OCI-LY7 (cell line): ENCODE measurements at places on chromosomes 7 and 10. TPM values are rescaled to one million over a fixed set of nuclear protein-coding genes. Genes with fewer than 3 reads are reported as not detected.

The MBL2 gene
- not detected in 2 replicates for total RNA-seq

The CFAP70 gene
- 0.94 and 1.1 TPM in 2 replicates for total RNA-seq

The NOLC1 gene
- total RNA-seq = 131 and 152 TPM in 2 replicates

DNA sequence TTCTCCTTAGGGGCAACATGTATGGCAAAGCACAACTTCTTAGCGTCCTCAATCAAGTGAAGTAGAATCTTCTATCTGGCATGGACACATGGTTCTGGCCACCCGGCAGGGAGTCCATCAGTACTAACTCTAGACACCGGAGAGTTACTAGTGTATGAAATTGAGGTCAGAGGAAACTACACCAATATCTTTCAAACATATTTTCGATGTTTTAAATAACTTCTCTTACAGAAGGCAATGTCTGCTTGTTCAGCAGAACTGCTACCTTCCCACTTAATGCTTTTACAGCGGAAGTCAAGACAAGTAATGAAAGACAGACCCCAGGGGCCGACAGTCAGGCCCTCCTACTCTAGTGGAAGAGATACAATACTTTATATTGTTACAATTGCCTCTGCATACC is 89.9 kb downstream of the RNF216 start:
- DNase-seq = no peak

GRCh38 chr7:70502117-70502863 is 629.7 kb upstream of the GALNT17 start:
- DNase-seq = no peak

DNA sequence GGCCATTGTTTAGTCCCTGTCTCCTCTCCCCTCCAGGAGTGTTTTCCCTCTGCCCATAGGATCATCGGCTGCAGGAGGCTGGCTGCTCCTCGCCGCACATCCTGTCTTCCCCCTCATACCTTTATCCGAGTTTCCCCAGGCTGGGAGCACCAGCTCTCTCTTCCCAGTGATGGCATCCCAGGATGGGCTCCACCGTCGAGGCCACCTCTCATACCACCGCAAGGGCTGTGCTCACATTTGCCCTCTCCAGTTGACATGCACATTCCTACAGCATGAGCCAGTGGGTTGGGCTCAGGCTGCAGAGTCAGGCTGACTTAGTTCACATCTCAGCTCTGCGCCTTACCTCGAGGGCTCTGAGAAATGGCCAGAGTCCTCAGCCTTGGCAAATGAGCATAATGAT is 12.1 kb downstream of the HKDC1 start:
- DNase-seq = no peak

DNA sequence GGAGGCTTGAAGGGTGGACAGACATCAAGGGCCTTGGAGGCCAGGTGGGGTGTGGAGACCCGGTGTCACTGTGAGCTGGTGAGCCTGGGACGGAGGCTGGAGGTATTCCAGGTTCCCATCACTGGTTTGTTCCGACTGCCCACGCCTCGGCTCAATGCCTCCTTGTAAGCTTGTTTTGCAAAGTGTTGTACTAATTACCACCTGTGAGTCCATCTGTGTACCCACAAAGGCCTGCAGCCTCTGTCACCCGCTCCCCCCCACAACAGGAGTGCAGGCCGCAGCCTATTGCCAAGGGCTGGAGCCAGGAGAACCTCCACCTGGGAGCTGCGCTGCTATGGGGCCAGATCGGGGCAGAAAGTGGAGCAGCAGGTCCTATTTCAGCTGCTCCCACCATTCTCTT is 521.8 kb upstream of the DPP6 start:
- no peak for DNase-seq

DNA sequence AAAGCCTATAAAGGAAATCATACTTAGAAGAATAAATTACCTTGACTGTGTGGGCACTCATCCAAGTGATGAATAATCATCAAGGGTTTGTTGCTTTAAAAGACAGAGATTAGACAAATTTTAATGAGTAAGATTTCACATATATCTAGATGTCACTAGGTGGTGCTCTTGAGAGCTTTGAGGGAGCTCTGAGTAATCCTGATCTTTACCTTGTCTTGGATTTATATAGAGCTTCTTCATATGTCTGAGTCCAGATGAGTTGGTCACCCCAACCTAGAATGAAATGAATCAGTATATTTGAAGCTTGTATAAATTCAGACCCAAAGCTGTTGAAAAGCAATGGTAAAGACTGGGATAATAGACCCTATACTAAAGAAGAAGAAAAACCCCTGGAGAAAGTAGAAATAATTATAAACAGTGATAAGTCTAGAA is 3.7 kb downstream of the AGR2 start:
- DNase-seq = peak; percentile 43

- DNase-seq = no peak
Measured at GRCh38 chr7:124489082-124489819, 276.3 kb downstream of the GPR37 start.

The COL17A1 gene
- total RNA-seq = 0.15 and 0.17 TPM in 2 replicates

The STAG3 gene
- 70.2 and 79.2 TPM in 2 replicates for total RNA-seq

The CLDN3 gene
- not detected in 2 replicates for total RNA-seq

The TUBB8 gene
- total RNA-seq = not detected in 2 replicates

The TMEM270 gene
- total RNA-seq = not detected in 2 replicates

- no peak for DNase-seq
Measured at GRCh38 chr7:50341724-50342123, 37.2 kb downstream of the IKZF1 start.

- no peak for DNase-seq
Measured at GRCh38 chr7:18574235-18574540, 78.6 kb downstream of the HDAC9 start.

DNA sequence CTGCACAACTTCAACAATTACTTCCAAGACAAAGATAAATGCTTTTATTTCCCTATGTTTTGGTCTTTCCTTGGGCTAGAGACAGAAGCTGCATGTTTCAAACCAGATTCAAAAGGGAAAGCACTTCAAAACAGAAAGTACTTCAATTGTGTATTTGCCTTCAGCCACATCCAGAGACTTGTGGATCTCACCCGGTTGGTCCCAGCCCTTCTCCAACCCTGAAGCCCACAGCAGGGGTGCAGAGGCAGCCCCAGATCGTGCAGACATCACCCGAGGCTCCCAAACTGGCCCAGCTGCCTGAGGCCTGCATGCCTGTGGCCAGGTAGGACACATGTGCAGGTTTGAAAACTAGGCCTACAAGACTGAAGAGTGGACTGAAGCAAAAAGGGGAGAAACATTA is 80.8 kb downstream of the ALOX5 start:
- DNase-seq = no peak

The CYP26C1 gene
- 0.09 and 0.15 TPM in 2 replicates for total RNA-seq

GRCh38 chr7:113892818-113893217 is 26.0 kb downstream of the PPP1R3A start:
- no peak for DNase-seq

DNA sequence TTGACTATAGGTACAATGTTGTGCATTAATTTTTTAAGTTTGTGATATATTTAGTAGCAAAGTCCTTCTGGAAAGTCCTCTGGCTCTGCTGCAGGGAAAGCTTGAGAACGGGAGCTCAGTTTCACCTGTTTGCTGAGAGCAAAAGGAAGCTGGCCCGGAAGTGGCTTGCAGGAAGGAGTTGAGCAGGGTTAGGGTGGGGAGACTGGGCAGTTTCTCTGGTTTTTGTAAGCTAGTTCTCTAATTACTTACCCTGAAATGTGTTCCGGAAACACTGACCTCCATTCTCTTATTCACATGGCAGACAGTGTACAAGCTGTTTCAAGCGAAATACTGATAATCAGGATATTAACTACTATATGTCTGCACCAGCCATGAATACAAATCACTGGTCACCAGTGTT is 22.3 kb downstream of the MAP3K8 start:
- peak; percentile 83 for DNase-seq

The OR2A7 gene
- not detected in 2 replicates for total RNA-seq

The PTPRN2 gene
- 0.35 and 0.70 TPM in 2 replicates for total RNA-seq

- DNase-seq = no peak
Measured at GRCh38 chr10:128793726-128794655, 667.8 kb upstream of the MKI67 start.

DNA sequence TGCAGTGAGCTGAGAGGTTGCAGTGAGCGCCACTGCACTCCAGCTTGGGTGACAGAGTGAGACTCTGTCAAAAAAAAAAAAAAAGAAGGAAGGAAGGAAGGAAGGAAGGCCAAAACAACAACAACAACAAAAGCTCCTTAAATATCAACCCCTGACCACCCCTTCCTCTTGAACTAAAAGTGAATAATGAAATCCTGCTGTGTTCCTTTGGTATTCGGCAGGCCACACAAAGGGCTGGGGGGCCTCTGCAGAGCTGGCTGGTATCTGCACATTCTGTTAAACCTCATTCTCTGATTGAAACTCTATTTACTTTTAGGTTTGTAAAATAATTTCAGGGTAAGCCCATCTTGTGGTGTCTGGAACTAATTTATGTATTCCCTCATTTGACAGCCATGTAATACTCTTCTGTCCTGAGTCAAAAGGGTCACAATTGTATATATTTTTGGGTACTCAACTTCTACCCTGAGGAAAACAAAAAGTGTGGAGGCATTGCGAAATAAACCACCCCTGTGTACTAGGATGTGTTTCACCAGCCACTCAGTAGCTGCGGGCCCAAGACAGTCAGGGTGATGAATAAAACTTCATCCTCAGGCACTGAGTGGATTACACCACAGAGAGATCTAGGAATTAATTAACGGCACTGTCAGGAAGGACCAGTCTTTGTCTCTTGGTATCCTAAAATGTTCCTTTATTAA is 446.4 kb upstream of the PFKP start:
- DNase-seq = no peak

The OR2A1 gene
- total RNA-seq = not detected in 2 replicates

DNA sequence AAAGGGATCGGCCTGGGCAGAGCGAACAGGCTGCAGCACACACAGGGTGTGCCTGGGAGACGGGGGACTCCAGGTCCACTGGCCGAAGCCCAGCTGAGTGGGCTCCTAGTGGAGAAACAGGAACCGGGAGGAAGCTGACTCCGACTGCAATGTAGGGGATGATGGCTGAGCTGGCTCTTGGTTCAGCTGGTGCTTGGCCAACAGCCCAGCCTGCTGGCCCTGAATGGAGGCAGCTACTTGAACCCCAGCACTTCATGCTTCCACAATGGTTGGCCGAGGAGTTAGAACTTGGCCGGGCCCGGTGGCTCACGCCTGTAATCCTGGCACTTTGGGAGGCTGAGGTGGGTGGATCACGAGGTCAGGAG is 27.0 kb upstream of the FRAT2 start:
- no peak for DNase-seq

The HECW1 gene
- total RNA-seq = 1.9 and 2.0 TPM in 2 replicates

DNA sequence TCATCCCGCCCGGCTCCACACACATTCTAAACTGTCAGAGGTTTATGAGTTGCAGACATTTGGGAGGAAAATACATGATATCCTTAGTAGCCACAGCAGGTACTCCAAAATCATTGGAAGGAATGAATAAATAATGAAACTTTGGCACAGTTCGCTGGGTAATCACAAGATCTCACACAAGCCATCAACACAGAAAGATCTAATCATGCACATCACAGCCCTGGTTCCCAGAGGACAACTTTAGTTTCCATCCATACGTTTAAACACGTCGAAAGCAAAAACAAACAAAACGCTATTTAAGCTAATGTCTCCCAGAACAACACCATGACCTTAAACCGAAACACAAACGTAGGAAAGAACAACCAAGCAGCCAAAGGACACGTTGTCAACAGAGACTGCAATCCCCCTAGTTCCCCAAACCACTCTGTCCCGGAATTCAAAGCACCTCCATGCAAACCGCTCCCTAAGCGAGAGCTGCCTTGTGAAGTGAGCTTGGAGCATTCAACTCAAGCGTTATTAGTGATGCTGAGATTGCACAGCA is 12.3 kb downstream of the SVIL start:
- no peak for DNase-seq

The TCERG1L gene
- total RNA-seq = not detected in 2 replicates

The ZSCAN25 gene
- total RNA-seq = 14.3 and 17.1 TPM in 2 replicates

DNA sequence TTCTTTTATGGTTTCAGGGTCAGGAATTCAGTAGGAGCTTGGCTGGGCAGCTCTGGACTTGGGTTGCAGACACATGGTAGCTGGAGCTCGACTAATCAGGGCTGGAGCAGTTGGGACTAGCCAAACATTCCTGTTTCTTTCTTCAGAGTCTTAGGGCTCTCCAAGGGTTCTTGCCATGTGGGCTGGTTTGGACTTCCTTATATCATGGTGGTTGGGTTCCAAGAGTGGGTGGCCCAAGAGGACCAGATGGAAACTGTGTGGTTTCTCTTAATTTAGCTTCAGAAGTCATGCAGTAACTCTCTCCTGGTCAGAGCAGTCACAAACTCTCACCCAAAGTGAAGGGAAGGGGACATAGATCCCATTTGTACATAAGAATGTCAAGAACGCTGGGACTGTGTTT is 270.1 kb upstream of the FZD1 start:
- no peak for DNase-seq

The ZNF212 gene
- total RNA-seq = 12.7 and 14.1 TPM in 2 replicates

DNA sequence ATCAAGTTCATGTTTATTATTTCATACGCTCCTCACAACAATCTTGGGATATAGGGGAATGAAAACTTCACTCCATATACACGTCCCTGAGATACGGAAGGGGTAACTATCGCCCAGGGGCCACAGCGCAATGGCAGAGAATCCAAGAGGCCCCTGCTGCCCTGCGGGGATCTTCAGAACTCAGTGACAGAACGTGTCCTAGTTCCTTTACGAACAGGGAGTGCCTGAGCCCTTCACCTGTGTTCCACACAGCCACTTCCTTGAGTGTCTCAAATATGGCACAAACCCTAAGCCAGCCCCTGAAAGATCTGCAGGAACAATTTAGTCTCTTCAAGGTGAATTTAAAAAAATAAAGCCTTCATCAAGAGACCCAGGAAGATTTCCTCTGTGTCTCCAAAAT is 25.9 kb downstream of the LYZL1 start:
- no peak for DNase-seq

DNA sequence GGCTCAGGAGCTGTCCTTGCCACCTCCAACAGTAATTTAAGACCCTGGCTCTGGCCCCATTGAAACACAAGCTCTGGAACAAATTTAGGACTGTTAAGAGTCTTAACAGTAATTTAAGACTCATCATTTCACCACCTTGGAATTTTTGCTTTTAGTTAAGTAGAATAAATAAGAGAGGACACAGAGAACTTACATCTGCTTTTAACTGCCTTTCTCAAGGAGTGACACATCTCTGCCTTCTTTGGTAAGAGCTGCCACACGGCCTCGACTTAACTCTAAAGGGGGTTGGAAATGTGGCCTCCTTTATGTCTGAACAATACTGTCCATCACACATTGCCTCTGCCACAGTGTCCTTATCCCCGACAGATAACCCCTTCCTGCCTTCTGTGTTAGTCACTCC is 77.9 kb downstream of the HERPUD2 start:
- DNase-seq = no peak

- no peak for DNase-seq
Measured at GRCh38 chr10:101818872-101819633, 809 bp upstream of the OGA start.

DNA sequence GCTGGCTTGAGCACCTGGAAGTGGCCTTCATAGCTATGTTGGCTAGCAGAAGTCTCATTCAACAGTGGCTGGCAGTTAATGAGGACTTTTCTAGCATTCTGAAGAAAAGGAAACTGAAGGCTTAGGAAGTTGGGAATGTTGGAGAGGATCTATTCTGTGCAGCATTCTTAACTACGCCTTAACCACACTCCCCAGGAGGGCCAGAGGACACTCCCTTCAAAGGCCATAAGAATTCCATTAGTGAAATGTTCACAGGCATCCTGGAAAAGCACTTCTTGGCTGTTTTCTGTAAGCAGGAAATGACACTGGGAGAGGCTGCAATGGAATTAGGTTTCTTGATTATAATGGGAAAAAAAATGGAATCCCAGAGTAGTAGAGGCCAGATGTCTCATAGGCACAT is 188.9 kb downstream of the ARHGAP12 start:
- no peak for DNase-seq
